ENCODE measurements at places on chromosomes 1 and 21.
A peak's percentile ranks its signal among the peaks of the same experiment; 100 is the strongest.

GRCh38 chr1:46594063-46594462 is 10.0 kb downstream of the MKNK1 start:
- DNase-seq: no peak

DNA sequence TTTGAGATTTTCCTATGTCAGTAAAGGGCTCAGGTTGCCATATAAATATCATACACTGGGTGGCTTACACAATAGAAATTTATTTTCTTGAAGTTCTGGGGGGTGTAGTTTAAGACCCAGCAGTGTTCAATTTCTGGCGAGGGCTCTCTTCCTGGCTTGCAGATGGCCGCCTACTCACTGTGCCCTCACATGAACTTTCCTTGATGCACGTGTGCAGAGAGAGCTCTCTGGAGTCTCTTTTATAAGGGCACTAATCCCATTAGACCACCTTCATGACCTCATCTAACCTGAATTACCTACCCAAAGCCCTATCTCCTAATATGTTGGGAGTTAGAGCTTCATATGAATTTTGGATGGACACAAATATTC is 21.1 kb downstream of the TMEM51 start:
- no peak for DNase-seq

DNA sequence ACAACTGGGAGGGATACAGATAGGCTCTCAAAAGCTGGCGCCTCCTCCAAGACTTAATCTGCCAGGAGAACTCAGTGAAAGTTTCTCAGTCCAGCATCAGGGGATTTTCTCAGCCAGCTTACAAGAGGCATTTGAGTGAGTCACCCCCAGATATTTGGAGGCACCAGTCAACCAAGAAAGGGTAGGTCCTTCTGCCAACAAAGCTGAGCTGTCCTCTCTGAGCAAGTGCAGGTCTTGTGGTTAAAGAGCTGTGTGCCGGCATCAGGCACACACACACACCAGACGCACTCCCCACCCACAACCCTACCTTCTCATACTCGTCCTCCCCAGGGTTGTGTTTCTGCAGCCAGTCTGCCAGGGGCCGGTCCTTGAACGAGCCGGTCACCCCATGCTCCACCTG is 27.0 kb upstream of the PPP1R15B start:
- peak; percentile 96 for DNase-seq

DNA sequence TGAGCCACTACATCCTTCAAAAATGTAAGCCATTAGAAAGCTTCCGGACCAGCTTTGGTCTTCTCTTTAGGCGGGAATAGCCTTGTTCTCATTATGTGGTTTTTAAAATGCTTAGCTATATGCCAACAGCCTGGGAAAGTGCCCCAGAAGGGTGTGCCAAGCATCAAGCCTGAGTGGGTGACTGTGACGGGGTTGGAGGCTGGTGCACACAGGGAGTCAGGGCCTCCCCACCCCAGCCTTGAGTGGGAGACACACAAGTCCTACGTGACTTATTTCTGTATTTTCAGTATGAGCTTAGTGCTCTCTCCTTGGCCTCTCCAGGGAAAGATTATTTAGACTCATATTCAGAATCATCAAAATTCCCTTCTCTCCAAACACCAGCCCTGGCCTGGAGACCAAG is 9.8 kb downstream of the UBASH3A start:
- no peak for DNase-seq

- DNase-seq: peak; percentile 76
Observed at GRCh38 chr1:226656601-226657277, 82.3 kb downstream of the ITPKB start.

DNA sequence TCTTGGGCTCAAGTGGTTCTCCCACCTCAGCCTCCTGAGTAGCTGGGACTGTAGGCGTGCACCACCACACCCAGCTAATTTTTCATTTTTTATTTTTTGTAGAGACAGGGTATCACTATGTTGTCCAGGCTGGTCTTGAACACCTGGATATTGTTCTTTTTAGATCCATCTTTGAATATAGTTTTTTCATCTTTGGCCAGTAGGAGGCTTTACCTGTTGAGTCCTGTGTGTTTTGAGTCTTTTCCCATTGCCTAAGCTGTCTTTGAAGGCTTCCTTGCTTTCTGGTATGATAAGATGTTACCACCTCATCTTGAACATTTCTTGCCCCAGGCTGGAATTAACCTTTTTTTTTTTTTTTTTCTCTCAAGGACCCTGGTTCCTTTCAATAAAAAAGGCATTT is 387.8 kb upstream of the RUNX1 start:
- no peak for DNase-seq

GRCh38 chr1:66777831-66778230 is 23.2 kb downstream of the INSL5 start:
- no peak for DNase-seq

DNA sequence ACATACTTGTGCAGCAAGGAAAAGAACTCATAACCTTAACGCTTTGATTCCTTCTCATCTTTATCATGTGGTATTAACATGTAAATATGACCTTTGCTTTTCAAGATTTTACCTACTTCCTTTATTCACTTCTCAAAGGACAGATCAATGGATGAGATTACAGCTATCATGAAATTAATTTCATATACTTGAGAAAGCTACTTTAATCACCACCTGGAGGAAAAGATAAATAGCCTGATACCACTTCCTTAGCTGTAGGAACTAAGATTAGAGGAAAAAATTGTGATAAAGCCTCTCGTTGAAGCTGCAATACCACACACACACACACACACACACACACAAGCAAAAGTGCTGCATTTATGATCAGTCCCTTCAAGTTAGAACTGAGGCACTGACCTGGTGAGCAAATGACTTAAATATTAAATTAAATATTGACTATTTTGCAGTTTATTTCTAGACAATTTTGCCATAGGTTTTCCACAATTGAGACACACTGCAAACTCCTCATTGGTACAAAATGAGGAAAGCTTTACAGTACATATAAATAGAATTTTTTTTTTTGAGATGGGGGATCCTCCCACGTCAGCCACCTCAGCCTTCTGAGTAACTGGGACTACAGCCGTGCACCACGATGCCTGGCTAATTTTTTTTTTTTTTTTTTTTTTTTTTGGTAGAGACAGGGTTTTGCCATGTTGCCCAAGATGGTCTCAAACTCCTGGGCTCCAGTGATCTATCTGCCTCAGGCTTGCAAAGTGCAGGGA is 27.2 kb upstream of the DMRTB1 start:
- DNase-seq: no peak

GRCh38 chr1:196128835-196129234 is 479.4 kb downstream of the KCNT2 start:
- no peak for DNase-seq

DNA sequence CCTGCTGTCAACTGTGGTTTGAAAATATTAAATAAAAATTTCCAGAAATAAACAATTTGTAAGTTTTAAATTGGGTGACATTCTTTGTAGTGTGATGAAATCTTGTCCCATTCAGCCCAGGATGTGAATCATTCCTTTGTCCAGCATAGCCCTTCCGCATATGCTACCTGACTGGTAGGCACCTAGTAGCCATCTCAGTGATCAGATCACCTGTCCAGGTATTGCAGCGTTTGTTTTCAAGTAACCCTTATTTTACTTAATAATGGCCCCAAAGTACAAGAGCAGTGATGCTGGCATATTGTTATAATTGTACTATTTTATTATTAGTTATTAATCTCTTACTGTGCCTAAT is 351.6 kb upstream of the B3GALT2 start:
- no peak for DNase-seq

DNA sequence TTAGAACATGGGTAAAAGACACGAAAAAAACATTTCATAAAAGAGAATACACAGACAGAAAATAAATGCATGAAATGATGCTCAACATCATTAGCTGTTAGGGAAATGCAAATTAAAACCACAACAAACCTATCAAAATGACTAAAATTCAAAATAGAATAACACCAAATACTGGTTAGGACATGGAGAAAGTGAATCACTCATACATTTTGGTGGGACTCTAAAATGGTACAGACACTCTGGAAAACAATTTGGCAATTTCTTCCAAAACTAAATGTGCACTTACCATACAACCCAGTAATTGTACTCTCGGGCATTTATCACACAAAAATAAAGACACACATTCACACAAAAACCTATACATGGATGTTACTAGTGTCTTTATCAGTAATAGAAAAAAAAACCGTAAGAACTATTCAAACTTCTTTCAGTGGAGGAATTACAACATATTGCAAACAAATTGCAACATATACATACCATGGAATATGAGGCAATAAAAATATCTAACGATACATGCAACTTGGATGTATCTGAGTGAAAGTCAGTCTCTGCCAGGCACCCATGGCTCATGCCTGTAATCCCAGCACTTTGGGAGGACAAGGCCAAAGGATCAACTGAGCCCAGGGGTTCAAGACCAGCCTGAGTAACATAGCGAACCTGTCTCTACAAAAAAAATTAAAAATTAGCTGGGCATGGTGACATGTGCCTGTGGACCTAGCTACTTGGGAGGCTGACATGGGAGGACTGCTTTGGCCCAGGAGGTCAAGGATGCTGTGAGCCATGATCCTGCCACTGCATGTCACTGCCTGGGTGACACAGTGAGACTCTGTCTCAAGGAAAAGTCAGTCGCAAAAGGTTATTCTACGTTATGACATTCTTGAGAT is 19.6 kb downstream of the HSF2BP start:
- peak; percentile 86 for DNase-seq

- DNase-seq: peak; percentile 47
Observed at GRCh38 chr1:225572422-225572821, 80.5 kb downstream of the ENAH start.

GRCh38 chr1:8746554-8746953 is 70.9 kb downstream of the RERE start:
- DNase-seq: peak; percentile 31

GRCh38 chr1:116375148-116375886 is 2.3 kb downstream of the ATP1A1 start:
- DNase-seq: no peak

- peak; percentile 81 for DNase-seq
Observed at GRCh38 chr21:32257962-32258785, 20.7 kb downstream of the MIS18A start.

GRCh38 chr1:96473791-96474434 is 247.7 kb upstream of the PTBP2 start:
- peak; percentile 64 for DNase-seq

- DNase-seq: peak; percentile 23
Observed at GRCh38 chr1:84776639-84777038, 86.4 kb upstream of the SSX2IP start.

- peak; percentile 48 for DNase-seq
Observed at GRCh38 chr1:67441183-67441582, 11.0 kb upstream of the SERBP1 start.

GRCh38 chr1:197595304-197595904 is 179.9 kb downstream of the DENND1B start:
- DNase-seq: no peak

DNA sequence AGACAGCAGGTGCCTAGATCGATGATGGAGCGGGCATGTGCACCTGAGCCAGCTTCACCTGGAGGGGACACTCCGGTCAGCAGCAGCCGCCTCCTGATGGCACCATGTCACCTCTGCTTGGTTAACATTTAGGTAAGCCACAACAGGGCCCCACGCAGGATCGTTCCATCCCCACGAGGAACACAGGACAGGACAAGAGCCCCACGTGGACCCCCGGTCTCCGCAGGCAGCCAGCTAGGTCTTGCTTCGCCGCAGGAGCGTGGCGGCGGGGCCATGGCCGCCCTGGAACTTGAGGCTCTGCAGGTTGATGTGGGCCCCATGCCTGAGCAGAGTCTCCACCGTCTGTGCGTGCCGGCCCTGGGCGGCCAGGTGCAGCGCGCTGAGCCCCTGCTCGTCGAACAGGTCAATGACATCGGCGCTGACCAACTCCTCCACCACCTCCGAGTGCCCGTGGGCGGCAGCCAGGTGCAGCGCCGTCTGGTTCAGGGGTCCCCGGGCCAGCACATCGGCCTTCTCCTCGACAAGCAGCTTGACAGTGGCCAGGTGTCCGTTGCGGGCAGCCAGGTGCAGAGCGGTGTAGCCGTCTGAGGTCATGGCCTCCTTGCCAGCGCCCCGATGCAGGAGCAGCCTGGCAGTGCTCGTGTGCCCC is 26.1 kb downstream of the RIPK4 start:
- no peak for DNase-seq

GRCh38 chr1:233331676-233332519 is 4.4 kb downstream of the MAP3K21 start:
- DNase-seq: no peak

DNA sequence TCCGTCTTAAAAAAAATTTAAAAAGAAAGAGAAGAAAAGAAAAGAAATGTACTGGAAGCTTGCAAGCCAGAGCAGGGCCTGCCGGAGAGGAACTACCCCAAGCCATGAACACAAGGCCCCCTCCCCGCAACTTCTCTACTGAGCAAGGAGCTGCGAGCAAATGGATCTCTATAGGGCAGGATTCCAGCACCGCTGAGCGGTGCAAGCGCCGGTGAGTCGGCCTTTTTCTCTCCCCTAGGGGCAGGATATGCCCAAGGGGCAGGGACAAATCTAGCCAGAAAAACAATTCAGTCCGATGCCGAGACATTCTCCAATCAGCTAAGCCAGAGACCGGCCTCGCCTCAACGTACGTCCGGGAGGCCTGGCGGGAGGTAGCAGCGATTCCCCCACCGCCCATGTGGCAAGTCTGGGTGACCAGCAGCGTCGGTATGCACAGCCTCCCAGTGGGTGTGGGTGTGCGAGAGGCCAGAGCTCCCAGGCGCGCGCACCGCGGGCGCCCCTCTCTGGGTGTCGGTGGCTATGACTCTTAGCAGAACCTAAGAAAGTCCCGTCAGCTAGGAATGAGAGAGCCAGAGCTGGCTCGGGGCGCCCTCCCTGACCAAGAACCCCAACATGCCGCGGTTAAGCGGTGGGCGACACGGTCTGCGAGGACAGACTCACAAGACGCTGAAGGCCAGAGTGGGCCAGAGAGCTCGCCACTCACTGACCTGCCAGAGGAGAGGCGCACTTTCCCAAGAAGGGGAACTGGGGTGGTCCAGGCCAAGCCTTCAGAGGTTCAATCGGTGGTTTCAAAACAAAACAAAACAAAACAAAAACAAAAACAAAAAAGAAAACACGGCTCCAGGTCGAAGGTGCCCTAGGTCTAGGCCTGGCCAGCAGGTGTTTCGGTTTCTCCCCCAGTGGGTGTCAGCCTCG is 1.9 kb downstream of the CSMD2 start:
- peak; percentile 98 for DNase-seq

DNA sequence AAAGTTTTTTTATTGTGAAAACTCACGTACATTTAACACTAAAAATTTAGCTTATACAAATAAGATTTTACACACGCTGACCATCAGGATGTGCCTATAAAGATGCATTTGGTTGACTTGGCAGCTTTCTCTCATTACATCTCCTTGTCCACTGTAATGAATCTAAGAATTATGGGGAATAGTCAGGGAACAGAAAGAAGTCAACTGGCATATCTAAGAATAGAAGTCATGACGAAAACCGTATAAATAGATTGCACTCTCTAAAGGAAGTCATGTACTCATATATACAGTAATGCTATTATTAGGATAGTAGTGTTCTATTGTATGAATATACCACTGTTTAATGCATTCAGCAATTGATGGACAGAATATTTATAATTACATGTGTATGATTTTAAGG is 575.8 kb upstream of the B3GALT2 start:
- no peak for DNase-seq

DNA sequence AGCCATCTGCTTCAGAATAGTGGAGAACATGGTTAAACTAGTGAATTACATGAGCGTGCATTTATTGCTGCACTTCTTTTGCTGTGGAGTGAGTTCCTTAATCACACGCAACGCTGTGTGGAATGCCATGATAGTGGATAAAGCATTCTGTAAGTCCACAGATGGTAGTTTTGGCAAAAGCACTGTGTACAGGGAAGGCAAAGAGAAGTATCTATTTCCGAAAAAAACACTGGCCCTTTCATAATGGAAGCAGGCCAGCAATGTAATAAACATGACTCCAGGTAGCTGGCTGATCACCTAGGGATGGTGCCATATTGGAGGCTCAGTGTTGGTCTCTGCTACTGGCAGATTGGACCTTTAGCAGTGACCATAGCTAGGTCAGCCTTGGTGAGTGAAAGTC is 67.6 kb downstream of the FH start:
- no peak for DNase-seq
